Activated T-cell treated with anti-CD3 and anti-CD28 coated beads, Interleukin-2, amount 50 U/mL, for 72 hours (primary cell): ENCODE measurements at places on chromosomes 13 and 19. TPM values are rescaled to one million over a fixed set of nuclear protein-coding genes. Genes with fewer than 3 reads are reported as not detected.

GRCh38 chr13:73961181-73961580 lies 173.0 kb downstream of the KLF12 start:
- H3K27me3 ChIP-seq, result no peaks in the 10 kb centered on the region
- no peak overlapping the region for H3K4me3 ChIP-seq
- no peak for DNase-seq
- peaks cover 2% of the 10 kb centered on the region for H3K36me3 ChIP-seq

GRCh38 chr19:7799640-7800355 lies 30.2 kb upstream of the EVI5L start:
- DNase-seq, result peak; percentile 51
- H3K27me3 ChIP-seq, result peaks cover 61% of the 10 kb centered on the region
- peak overlapping the region; percentile 67 for H3K4me3 ChIP-seq
- peaks cover 15% of the 10 kb centered on the region for H3K4me1 ChIP-seq

GRCh38 chr13:90974249-90974975 lies 373.1 kb upstream of the MIR17HG start:
- H3K4me3 ChIP-seq, result no peak overlapping the region
- H3K27me3 ChIP-seq, result no peaks in the 10 kb centered on the region
- no peaks in the 10 kb centered on the region for H3K4me1 ChIP-seq
- DNase-seq, result no peak
- no peak overlapping the region for H3K27ac ChIP-seq

GRCh38 chr13:101654883-101655282 lies 202.4 kb downstream of the ITGBL1 start:
- no peaks in the 10 kb centered on the region for H3K4me1 ChIP-seq
- no peaks in the 10 kb centered on the region for H3K27me3 ChIP-seq
- H3K4me3 ChIP-seq, result no peak overlapping the region
- H3K36me3 ChIP-seq, result no peaks in the 10 kb centered on the region
- DNase-seq, result no peak

The KISS1R gene
- 3.6 TPM for total RNA-seq

- DNase-seq, result peak; percentile 30
- H3K27ac ChIP-seq, result peak overlapping the region; percentile 61
- peaks cover 4% of the 10 kb centered on the region for H3K36me3 ChIP-seq
- no peak overlapping the region for H3K4me3 ChIP-seq
- no peaks in the 10 kb centered on the region for H3K27me3 ChIP-seq
- peaks cover 23% of the 10 kb centered on the region for H3K4me1 ChIP-seq
Observed at GRCh38 chr19:12603714-12604113, 6.9 kb downstream of the ZNF490 start.

DNA sequence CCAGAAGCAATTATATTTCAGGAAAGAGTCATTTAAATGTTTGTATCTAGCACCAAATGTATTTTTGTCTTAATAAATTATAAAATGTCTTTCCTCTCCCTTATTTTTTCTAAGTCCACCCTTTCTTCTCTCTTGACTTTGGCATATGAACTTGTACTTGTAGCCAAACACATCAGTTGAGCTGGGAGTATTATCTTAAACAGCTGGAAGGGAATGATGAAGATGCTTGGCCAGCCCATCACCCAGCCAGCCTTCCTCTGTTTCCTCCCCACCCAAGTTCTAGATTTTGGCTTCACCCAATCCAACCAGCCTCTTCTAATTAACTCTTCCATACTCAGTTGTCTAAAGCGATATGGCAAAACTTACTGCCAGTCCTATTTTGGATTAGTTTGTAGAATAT lies 272.5 kb downstream of the ENOX1 start:
- H3K27ac ChIP-seq, result no peak overlapping the region
- no peaks in the 10 kb centered on the region for H3K27me3 ChIP-seq
- DNase-seq, result no peak
- H3K4me3 ChIP-seq, result no peak overlapping the region
- no peaks in the 10 kb centered on the region for H3K36me3 ChIP-seq

DNA sequence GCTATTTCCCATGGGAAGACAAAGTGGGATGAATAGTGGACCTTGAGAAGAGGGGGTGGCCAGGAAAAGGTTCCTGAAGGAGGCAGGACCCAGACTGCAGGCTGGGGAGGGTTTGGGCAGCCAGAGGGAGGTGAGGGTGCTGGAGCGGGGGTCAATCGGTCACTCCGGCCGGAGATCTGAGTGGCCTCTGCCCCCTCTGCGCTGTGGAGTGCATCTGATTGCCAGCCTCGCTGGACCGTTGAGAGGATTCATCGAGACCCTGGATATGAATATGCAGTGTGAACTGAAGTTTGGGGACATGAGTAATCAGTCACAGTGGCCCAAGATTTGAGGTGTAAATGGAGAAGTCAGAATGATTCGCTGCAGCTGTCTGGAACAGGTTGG lies 5.5 kb upstream of the ZNF580 start:
- H3K36me3 ChIP-seq, result peaks cover 12% of the 10 kb centered on the region
- peaks cover 78% of the 10 kb centered on the region for H3K4me1 ChIP-seq
- H3K4me3 ChIP-seq, result peak overlapping the region; percentile 99
- DNase-seq, result peak; percentile 21
- no peaks in the 10 kb centered on the region for H3K27me3 ChIP-seq

The EXOC3L2 gene
- not detected for total RNA-seq

The KLK12 gene
- not detected for total RNA-seq

The GSX1 gene
- not detected for total RNA-seq

GRCh38 chr13:47774671-47774994 lies 226.4 kb downstream of the SUCLA2 start:
- H3K27me3 ChIP-seq, result peaks cover 10% of the 10 kb centered on the region
- no peak overlapping the region for H3K4me3 ChIP-seq
- peaks cover 5% of the 10 kb centered on the region for H3K36me3 ChIP-seq
- DNase-seq, result no peak
- H3K27ac ChIP-seq, result no peak overlapping the region

The FUT3 gene
- total RNA-seq, result 1.7 TPM

GRCh38 chr13:40578055-40578454 lies 88.4 kb downstream of the FOXO1 start:
- DNase-seq, result no peak
- H3K4me3 ChIP-seq, result no peak overlapping the region
- H3K4me1 ChIP-seq, result peaks cover 99% of the 10 kb centered on the region
- no peaks in the 10 kb centered on the region for H3K27me3 ChIP-seq
- H3K27ac ChIP-seq, result no peak overlapping the region

DNA sequence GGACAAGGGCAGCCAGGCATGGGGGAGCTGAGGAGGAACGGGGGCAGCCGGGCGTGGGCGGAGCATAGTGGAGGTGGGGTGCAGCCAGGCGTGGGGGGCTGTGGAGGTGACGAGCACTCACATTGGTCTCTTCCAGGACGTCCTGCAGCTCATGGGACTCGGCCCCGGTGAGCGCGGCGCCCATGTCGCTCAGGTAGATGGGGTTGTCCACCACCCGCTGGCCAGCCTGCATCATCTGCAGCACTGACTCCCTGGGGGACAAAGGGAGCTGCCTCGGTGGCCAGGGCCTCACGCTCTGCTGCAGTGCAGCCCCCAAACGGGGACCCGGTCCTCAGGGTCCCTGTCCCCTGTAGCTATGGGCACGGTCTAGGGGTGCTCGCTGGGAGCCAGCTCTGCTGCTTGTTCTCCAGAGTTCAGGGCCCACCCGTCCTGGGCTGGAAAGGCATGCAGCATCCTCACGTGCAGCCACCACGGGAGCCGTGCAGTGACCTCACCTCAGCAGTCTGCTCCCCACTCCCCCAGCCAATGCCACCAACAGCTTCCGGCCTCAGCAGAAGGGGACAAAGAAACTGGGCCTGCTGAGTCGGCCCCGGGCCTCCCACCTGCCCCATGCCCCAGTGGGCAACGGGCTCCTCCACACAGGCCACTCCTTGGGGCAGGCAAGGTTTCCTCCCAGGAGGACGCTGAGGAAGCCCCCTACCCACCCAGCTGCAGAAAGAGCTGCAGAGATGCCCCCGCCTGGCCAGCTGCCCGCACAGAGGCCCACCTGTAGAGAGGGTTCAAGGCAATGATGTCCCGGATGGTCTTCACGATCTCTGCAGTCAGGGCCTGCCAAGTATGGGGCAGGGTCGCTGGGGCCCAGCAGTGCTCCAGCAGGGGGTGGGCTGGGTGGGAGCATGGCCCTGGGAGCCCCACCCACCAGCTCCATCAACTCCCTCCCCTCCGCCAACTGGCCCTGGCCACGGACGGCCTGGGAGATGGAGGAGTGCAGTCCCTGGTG lies 12.1 kb downstream of the LONP1 start:
- H3K4me1 ChIP-seq, result no peaks in the 10 kb centered on the region
- H3K27ac ChIP-seq, result no peak overlapping the region
- DNase-seq, result no peak
- no peaks in the 10 kb centered on the region for H3K27me3 ChIP-seq
- H3K4me3 ChIP-seq, result no peak overlapping the region

DNA sequence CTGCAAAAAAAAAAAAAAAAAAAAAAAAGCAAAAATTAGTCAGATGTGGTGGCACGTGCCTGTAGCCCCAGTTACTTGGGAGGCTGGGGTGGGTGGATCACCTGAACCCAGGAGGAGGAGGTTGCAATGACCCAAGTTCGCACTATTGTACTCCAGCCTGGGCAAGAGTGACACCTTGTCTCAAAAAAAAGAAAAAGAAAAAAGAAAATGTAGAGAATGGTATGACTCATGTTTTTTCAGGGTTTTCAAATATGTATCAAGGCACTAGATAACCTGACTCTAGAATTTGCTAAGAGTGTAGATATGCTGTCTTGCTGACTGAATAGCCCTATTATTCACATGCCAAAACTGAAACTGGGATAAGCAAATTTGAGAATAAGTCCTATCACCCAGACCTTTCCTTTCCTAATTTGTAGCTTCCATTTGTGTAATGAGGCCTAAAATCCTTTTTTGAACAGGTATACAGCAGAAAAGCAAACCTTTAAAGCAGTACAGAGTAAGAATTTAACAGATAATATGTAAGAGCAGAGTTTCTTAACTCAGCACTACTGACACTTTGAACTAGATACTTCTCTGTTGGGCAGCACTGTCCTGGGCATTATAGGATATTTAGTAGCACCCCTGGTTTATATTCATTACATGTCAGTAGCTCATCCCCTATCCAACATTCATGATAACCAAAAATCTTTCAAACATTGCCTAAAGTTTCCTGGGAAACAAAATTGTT lies 108.6 kb downstream of the ELF1 start:
- peak overlapping the region; percentile 49 for H3K4me3 ChIP-seq
- peaks cover 2% of the 10 kb centered on the region for H3K36me3 ChIP-seq
- no peaks in the 10 kb centered on the region for H3K27me3 ChIP-seq
- DNase-seq, result no peak
- H3K4me1 ChIP-seq, result peaks cover 31% of the 10 kb centered on the region

GRCh38 chr19:32811151-32811550 lies 58.4 kb downstream of the SLC7A9 start:
- H3K4me3 ChIP-seq, result no peak overlapping the region
- no peak for DNase-seq
- no peaks in the 10 kb centered on the region for H3K36me3 ChIP-seq

The IGSF23 gene
- total RNA-seq, result not detected

GRCh38 chr13:99418843-99419140 lies 82.5 kb upstream of the TM9SF2 start:
- H3K27ac ChIP-seq, result no peak overlapping the region
- peaks cover 79% of the 10 kb centered on the region for H3K4me1 ChIP-seq
- H3K4me3 ChIP-seq, result no peak overlapping the region
- H3K36me3 ChIP-seq, result peaks cover 1% of the 10 kb centered on the region
- H3K27me3 ChIP-seq, result no peaks in the 10 kb centered on the region

The THOP1 gene
- total RNA-seq, result 126 TPM

DNA sequence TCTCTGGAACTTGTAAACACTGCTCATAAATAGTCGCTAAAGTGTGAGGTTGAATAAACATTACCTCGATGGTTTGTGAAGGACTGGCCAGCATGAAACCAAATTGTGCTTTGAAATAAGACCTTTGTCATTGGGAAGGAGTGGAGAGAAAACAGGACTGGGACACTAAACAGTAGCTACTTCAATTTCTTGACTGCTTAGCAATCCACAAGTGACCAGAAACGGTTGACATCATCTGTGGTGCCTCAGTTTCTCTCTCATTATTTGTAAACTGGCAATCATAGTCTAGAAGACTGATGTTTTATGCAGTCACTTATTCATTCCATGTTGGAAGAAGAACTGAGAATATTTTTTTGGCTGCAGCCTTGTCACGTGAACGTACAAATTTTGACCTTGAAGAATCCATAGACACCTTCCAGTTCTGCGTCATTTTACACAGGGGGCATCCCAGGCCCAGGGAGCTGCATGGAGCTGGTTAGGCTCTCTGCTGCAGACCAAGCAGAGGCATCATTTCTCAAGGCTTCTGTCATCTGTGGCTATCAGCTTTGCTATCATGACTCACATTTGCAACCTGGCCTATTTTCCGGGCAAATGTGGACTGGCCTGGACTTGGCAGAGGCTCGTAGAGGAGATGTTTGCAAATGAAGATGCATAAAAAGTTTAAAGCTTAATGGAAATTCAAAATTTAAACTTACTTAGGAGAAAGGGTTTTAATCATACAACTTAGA lies 391.8 kb downstream of the FGF9 start:
- peak; percentile 28 for DNase-seq
- H3K27ac ChIP-seq, result peak overlapping the region; percentile 41
- peaks cover 2% of the 10 kb centered on the region for H3K36me3 ChIP-seq
- no peaks in the 10 kb centered on the region for H3K27me3 ChIP-seq
- peak overlapping the region; percentile 68 for H3K4me3 ChIP-seq

The TMTC4 gene
- total RNA-seq, result 18.1 TPM

DNA sequence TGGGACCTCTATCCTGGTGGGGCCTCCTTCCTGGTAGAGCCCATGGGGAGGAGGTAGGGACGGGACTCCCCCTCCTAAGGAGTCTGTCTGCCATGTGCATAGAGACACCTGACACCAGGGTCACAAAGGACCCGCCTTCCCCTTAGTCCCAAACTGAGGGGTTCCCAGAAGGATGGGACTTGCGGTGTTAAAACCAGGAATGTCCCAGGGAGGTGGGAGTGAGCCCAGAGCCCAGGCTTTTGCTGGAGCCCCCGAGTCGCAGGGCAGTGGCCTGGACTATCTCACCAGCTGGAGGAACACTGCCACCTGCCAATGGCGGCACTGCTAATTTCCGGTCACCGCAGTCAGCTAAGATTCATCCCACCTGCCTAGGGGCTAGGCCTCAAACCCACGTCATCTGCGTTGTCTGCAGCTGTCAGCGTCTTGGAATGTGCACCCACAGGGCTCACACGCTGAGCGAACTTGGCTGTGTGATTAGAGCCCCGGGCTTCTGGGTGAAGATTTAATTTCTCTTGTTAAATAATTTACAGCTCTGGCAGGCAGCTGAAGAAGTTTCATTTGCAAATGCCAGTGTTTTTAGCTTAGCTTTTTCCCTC lies 31.9 kb upstream of the ATP11A start:
- no peak for DNase-seq
- no peaks in the 10 kb centered on the region for H3K27me3 ChIP-seq
- H3K4me3 ChIP-seq, result no peak overlapping the region
- no peaks in the 10 kb centered on the region for H3K36me3 ChIP-seq
- H3K4me1 ChIP-seq, result no peaks in the 10 kb centered on the region
- no peak overlapping the region for H3K27ac ChIP-seq

- no peak overlapping the region for H3K27ac ChIP-seq
- DNase-seq, result no peak
- H3K4me3 ChIP-seq, result no peak overlapping the region
- H3K4me1 ChIP-seq, result peaks cover 41% of the 10 kb centered on the region
- H3K36me3 ChIP-seq, result no peaks in the 10 kb centered on the region
Observed at GRCh38 chr19:19205416-19206410, 2.5 kb upstream of the NR2C2AP start.

GRCh38 chr19:33879818-33880575 lies 83.3 kb downstream of the KCTD15 start:
- H3K4me3 ChIP-seq, result no peak overlapping the region
- DNase-seq, result no peak
- H3K4me1 ChIP-seq, result no peaks in the 10 kb centered on the region

- H3K27me3 ChIP-seq, result peaks cover 28% of the 10 kb centered on the region
- peaks cover 7% of the 10 kb centered on the region for H3K36me3 ChIP-seq
- H3K4me3 ChIP-seq, result no peak overlapping the region
- DNase-seq, result peak; percentile 75
- H3K27ac ChIP-seq, result no peak overlapping the region
Observed at GRCh38 chr19:51784922-51785690, 9.9 kb upstream of the FPR3 start.
